ENCODE measurements at places on chromosomes 1 and 21.

GRCh38 chr21:42833439-42833815, 45.9 kb downstream of the WDR4 start:
- DNase-seq: peak; percentile 13

DNA sequence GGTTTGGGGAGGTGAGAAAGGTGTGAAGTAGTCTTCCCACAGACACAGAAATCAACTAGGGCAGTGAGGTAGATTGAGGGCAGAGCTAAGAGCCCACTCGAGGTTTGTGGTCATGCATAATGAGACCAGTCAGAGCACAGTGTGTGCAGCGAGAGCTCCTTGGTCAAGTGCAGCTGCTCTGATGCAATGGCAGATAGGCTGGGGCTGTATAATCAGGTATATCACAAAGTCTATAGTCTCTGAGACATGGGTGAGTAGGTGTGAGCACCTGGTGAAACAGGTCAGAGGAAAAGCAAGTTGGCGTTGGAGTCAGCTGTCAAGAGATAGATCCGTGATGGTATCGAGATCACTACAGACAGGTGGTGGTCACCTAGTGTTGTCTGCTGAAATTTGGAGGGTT, 17.6 kb downstream of the DSCAM start:
- no peak for DNase-seq

DNA sequence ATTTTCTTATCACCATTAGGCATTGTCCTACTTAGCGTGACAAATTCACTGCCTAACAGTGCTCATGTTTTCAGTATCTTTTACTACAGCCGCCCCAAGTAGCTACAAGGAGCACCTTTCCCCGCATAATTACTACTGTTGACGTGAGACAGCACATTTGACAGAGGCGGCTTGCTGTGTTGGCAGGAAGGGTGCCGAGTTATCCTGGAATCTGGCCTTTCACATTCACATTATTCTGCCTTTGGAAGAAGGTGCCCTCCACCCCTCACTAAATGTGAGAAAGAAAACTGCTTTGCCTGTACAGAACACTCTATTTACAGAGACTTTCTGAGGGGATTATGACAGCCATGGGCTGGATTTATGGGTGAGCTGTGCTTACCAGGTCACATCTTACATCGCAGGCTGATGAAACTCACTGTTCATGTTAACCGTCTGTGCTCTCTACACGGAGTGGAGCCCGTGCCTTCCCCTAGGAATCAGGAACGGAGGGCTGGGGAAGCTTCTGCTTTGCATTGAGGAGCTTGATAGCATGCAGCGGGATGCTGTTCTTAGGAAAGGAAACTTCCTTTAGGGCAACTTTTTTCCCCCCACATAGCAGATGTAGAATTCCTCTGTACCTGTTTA, 148.0 kb upstream of the ZRANB2 start:
- no peak for DNase-seq

- no peak for DNase-seq
Observed at GRCh38 chr1:103424650-103425049, 100.8 kb upstream of the RNPC3 start.

DNA sequence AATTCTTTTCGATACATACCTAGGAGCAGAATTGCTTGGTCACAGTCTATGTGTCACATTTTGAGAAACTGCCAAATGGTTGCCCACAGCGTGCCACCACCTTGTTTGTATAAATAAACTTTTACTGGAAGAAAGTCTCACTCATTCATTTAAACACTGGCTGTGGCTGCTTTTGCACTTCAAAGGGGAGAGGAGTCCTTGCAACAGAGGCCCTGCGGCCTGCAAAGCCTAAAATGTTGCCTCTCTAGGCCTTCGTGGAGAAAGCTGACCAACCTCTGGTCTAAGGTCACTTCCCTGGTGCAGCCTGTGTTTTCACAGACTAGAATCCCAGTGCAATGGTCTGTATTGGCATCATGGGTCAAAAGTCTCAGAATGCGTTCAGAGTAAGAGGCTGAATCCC, 8.3 kb downstream of the RIPK4 start:
- no peak for DNase-seq

- peak; percentile 48 for DNase-seq
Observed at GRCh38 chr1:75632350-75632949, 21.5 kb upstream of the SLC44A5 start.

DNA sequence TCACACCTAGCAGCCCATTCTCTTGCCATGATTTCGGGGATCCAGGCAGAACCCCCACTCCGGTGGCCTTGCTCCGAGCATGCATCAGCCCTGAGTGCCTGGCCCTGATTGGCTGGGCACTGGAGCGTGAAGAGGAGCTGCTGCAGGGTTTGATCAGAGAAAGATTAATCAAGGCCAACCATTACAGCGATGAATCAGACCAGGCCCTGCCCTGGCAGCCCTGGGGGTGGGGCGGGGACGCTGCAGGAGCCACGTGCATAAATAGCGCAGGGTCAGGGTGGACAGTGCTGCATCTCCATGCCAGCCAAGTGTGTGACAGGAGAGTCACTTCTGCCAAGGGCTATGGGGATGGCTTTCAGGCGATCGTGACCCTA, 3.4 kb upstream of the FAM131C start:
- no peak for DNase-seq

DNA sequence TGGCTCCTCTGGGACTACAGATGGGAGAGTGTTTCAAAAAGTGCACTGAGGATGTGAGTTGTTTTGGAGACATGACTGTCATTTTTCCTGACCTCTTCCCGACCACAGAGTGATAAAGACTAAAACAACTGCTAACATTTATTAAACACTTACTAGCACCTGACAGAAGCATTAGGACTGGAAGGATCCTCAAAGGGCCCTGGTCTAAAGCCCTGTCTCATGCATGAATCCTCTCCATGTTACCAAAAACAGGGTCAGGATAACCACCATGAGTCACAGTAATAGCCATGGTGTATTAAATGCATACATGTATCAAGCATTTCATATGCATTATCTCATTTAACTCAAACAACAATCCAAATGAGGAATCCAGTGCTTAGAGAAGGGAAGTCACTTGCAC, 11.5 kb downstream of the CYB5RL start:
- DNase-seq: no peak

DNA sequence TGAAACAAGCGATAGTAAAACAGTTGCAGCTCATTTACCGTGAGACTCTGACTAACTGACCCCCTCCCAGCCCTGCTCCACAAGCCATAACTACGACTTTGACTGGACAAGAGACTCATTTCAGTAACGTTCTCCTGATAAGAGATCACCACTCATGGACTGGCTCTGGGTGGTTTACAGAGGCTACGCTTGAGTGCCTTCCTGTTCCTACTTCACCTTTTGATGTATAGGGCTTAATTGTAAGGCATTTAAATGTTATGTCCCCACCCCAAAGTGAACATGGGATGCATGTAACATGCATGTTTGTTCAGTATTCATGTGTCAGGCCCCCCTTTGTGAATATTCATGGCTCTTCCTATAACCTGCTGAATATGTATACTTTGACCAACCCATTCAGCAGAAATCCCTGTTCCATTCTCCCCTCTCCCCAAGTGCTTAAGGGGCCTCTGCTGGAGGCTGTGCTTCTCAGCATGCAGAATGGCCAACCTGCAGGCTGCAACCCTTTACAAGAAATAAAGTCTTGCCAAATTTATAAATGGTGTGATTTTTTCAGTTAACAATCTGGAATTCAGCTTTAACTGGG, 50.7 kb upstream of the SPOCD1 start:
- no peak for DNase-seq

GRCh38 chr1:156221986-156222692, 9.3 kb downstream of the PMF1 start:
- no peak for DNase-seq

DNA sequence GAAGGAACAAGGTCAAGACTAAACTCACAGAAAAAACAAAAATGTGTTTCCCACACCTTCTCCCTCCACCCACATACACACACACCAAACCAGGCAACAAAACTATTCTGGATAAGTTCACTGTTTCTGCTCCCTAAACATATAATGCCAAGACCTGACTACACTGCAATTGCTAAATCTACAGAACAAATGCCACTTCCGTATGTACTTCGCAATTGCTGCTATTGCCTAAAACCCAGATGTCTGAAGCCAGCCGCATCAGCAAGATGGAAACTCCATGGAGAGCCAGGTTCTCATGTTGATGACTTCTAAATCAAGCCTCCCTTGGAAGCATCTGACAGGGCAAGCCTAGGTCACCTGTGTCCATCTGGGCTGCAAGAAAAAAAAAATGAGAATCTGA, 8.3 kb upstream of the AIM2 start:
- DNase-seq: no peak

- no peak for DNase-seq
Observed at GRCh38 chr1:12335815-12336214, 106.0 kb downstream of the VPS13D start.

DNA sequence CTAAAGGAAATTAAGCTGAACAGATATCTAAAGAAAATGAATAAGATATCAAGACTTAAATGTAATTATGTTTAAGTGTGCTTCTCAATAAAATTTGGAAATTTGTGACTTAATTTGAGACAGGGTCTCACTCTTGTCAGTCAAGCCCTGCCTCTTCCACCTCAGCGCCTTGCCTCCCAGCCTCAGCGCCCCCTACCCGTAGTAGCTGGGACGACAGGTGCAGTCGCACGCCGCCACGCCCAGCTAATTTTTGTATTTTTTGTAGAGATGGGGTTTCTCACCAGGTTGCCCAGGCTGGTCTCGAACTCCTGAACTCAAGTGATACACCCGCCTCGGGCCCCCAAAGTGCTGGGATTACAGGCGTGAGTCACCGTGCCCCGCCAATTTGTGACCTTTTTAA, 117.0 kb downstream of the CLEC20A start:
- no peak for DNase-seq

DNA sequence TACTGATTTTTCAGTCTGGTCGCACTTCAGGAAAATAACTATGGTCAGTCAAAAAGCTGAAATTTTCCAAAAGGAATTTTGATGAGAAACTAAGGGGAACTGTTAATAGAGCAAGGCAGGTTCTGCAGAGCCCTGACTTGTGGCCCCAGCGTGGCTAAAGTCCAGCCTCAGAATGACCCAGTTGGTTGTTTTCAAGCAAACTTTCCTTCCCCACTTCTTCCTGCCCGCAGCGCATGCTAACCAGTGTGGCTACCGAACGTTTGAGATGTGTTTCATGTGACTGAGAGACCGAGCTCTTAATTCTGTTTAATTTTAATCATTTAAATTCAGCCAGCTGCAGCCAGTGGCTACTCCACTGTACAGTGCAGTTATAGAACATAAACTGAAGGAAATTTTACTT, 6.2 kb upstream of the IL10RB start:
- DNase-seq: peak; percentile 59

- DNase-seq: no peak
Observed at GRCh38 chr1:183301239-183301638, 115.2 kb downstream of the LAMC2 start.

DNA sequence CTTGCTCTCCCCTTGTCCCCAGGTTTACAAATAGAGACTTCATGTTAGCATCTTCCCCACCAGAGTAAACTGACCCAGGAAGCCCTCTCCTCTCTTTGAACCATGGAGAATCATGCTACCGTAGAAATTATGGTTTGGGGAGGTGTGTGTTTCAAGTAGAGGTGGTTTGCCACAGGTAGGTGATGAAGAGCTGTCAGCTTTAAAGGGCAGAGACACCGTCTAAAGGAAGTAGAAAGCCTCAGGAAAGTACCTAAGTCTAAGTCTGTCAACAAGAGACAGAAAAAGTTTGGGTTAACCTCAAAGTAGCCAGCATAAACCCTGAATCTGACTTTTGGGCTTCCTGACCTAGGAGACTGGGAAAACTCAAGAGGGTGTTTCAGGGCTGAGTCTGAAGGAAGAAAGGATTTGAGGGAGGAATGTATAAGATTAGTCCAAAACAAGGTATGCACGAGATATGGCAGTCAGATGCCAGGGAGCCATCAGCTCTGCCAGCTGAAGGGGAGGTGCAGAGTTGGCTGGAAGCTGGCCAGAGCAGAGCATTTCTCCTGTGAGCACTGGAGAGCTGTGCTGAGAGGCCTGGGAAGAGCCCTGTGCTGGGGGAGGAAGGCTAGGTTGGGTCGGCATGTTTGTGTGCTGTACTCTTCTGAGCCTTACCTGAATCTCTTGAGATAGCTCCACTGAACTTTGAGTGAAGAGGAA, 14.3 kb downstream of the ADAMTSL4 start:
- DNase-seq: no peak

- no peak for DNase-seq
Observed at GRCh38 chr1:180229483-180230415, at the start of gene LHX4. TSS of gene LHX4 (plus strand) at chr1:180230264. CDS start at chr1:180230530, 266 bp downstream.

- DNase-seq: no peak
Observed at GRCh38 chr1:99217599-99217998, 46.7 kb upstream of the PLPPR4 start.

DNA sequence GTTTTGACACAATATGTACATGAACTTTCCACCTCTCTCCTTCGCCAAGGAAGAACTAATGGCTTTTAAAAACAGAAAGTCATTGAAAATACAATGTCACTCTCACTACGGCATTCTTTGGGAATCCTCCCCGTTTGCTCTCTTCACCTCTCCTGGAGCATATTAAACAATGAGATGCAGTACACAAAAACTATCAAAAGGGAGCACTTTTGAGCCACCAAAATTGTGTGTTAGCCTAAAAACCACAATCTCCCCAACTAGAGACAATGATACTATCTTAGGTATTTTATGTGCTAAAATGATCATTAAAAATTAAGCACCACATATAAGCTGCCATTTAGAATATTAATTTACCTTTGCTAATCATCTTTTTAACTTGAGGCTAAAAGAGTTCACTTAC, 425.5 kb downstream of the KCTD3 start:
- DNase-seq: peak; percentile 53

DNA sequence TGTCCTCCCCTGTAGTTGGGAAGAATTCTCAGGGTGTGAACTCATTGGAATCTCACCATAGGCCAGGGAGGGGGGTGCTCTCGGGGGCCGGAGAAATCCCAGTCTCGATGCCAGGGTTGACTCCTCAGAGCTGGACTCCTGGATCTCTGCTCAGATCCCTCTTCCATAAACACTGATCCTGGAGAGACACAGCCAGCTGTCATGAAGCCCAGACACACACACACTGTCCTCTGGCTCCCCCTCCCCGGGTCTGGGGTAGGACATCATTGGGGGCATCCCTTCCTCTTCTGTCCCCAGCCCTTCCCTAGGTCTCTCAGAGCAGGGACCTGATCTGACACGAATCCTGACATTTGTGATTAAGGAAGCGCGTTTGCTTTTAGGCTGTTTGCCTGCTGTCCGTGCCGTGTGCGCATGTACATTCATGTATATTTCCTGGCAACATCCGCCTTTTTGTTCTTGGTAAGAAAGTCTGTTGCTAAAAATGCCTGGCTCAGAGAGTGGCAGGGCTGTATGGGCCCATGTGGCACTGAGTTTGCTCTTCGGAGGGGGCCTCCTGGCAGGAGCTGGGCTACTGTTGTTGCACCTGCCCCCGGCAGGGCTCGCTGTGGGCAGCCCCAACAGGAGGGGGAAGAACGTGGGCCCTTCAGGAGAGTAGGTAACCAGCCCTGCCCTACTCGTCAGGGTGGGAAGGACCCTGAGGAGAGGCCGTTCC, 45.4 kb upstream of the SELENON start:
- no peak for DNase-seq

GRCh38 chr1:174074757-174075156, 52.6 kb upstream of the RC3H1 start:
- peak; percentile 53 for DNase-seq

GRCh38 chr1:20903437-20903836, 116.3 kb upstream of the HP1BP3 start:
- DNase-seq: no peak

- no peak for DNase-seq
Observed at GRCh38 chr1:209648346-209648745, 3.9 kb downstream of the LAMB3 start.
